Lower lobe of right lung (tissue), 2 donors: ENCODE measurements at places on chromosomes 13 and 19.

- DNase-seq, result no peak
These were observed 53.7 kb downstream of the COMP start for GRCh38 chr19:18737337-18737953.

GRCh38 chr13:99464441-99464949 is 36.8 kb upstream of the TM9SF2 start:
- DNase-seq, result no peak

GRCh38 chr19:15251010-15251748 is 18.9 kb upstream of the EPHX3 start:
- DNase-seq, result no peak

- DNase-seq, result no peak
These were observed 27.1 kb upstream of the POMP start for GRCh38 chr13:28631801-28632200.

DNA sequence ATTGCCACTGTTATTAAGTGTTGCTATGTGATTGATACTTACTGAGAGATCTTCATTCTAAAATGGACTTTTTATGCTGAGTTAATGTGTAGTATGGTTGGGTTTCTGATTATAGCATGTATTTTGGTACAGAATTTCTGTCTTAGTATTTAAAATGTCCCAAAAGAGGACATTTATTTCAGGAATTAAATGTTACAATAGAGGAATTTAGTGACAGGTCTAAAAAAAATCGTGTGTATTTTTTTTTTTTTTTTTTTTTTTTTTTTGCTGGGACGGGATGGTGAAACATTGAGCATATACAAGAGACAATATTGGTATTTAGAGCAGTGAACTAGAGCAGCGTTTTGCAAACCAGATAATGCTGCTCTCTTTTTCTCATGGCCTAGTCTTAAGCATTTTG is 27.9 kb downstream of the URI1 start:
- no peak for DNase-seq

DNA sequence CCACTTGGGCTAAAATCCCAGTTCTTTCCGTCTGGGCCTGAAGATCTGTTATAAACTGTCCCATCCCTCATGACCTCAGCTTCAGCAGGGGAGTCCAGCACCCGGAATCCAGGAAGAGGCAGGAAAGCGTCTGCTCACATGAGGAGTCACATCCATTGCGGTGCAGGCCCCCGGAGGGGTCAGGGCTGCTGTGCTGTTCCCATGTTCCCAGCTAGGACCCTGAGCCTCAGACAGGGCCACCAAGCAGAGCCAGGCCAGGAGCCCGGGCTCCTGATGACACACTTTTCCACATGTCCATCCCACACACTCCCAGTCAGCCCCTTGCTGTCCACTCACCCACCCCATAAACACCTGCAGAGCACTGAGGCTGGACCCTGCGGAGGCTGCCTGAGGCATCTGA is 45.3 kb upstream of the VSTM2B start:
- DNase-seq, result no peak

DNA sequence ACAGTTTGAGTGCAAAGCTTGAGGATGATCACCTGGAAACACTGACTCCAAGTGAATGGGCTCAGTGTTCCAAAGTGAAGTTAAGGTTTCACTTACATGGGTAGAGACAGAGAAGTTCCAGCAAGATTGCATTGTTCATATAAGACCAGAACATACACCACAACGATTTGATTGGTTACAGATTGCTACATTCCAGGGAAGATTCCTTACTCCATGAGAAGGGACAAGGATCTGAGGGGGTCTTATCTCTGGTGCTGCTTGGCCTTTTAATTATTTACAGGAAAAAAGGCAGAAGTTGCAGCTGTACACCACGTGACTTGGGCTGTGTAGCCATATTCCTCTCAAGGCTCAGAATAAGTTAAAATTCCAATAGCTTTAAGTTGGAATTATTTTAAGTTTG is 12.3 kb downstream of the WDFY2 start:
- no peak for DNase-seq

DNA sequence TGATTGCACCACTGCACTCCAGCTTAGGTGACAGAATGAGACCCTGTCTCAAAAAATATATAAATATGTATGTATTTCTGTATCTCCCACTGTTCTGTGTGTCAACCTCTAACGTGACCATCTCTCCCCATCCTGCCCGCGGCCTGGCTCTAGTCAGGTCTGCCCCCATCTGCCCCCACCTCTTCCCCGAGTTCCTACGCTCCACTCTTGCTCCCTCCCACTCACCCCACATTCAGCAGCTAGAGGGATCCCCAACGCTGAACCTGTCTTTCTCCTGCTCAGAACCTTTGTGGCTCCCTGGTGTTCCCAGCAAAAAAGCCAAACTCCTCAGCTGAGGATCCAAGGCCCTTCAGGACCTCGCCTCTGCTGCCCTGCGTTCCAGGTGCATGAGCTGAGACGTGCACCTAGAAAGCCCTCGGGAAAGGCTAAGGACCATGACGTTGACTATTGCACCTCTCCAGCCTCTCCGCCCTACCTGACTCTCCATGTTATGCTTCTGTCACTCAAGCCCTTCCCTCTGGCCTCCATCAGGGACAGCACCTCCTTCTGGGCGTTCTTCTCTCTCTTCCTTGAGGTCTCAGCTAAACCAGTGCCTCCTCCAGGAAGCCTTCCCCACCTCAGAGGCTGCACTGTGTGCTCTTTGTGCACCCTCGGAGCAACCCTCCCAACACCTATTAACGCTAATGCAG is 18.1 kb downstream of the AKT2 start:
- DNase-seq, result no peak
